Keratinocyte (primary cell): ENCODE measurements at places on chromosomes 1 and 21. TPM values are rescaled to one million over a fixed set of nuclear protein-coding genes. Genes with fewer than 3 reads are reported as not detected.

OR2T3 gene
- polyA plus RNA-seq, result not detected in 3 replicates

LAMC2 gene
- 1,627 to 2,571 TPM (median 2,208 TPM) in 3 replicates for polyA plus RNA-seq

DNM3 gene
- 1.6 to 2.0 TPM (median 1.9 TPM) in 3 replicates for polyA plus RNA-seq

OR2T2 gene
- not detected in 3 replicates for polyA plus RNA-seq

CFAP107 gene
- not detected in 3 replicates for polyA plus RNA-seq

YRDC gene
- polyA plus RNA-seq, result 21.7 to 26.8 TPM (median 22.2 TPM) in 3 replicates

LORICRIN gene
- polyA plus RNA-seq, result not detected in 3 replicates

KPRP gene
- polyA plus RNA-seq, result 0.82 to 2.0 TPM (median 0.90 TPM) in 3 replicates

OR2L2 gene
- polyA plus RNA-seq, result 0.03 TPM in 1 of 3 replicates, not detected in the others

FOXO6 gene
- not detected in 3 replicates for polyA plus RNA-seq

DNA sequence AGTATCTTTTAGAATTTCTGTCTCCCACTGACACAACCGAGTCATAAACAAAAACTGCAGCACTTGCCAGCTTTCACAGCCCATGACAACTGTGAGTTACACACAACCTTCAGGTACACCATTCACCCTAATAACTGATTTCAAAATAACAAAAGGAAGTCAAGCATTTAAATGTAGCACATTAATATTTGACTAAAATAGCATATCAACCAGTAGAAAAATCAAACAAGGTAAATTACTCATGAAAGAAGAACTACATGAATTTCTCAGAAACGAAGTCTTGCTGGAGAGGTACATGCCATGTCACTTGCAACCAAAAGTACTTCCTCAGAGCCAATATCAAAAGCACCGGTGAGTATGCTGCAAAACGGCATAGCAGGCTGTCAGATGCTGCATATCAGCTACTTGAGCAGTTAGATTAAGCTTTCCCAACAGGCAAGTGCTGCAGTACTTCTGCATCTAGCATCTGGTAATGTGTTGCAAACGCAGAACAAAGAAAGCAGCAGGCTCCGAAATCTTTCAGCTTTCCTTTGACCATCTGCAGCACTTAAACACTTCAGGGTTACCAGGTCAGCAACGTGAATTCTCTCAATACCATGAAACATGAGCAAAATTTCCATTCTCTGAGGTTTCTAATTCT, 223.2 kb downstream of the SMYD3 start:
- H3K4me3 ChIP-seq, result no peak overlapping the region
- H3K4me1 ChIP-seq, result no peaks in the 10 kb centered on the region
- no peak overlapping the region for H3K27ac ChIP-seq
- no peaks in the 10 kb centered on the region for H3K27me3 ChIP-seq
- H3K36me3 ChIP-seq, result no peaks in the 10 kb centered on the region
- DNase-seq, result no peak

GRCh38 chr1:102365071-102365470, 368.3 kb upstream of the OLFM3 start:
- H3K27me3 ChIP-seq, result no peaks in the 10 kb centered on the region
- DNase-seq, result no peak
- H3K27ac ChIP-seq, result no peak overlapping the region
- no peaks in the 10 kb centered on the region for H3K4me1 ChIP-seq

- H3K4me1 ChIP-seq, result peaks cover 36% of the 10 kb centered on the region
- H3K4me3 ChIP-seq, result no peak overlapping the region
- no peaks in the 10 kb centered on the region for H3K27me3 ChIP-seq
- DNase-seq, result no peak
- H3K27ac ChIP-seq, result peak overlapping the region; percentile 26
- H3K36me3 ChIP-seq, result peaks cover 6% of the 10 kb centered on the region
Observed at GRCh38 chr1:43834280-43835081, 99.1 kb upstream of the ARTN start.

DNA sequence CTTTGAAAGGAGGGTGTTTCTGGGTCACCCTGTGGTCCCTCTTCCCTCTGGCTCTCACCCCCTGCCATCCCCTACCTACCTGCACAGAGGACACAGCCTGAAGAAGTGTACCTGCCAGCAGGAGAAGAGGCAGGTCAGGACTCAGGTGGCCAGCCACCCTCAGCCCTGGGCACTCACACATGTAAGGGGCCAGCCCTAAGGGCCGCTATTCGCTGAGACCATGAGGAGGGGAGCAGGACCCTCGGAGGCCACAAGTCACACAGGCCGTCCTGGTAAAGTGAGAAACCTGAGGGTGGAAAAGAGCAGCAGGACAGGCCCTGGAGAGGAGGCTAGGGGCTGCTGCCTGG, 1.2 kb downstream of the ZNF692 start:
- H3K36me3 ChIP-seq, result peaks cover 27% of the 10 kb centered on the region
- no peak for DNase-seq
- peak overlapping the region; percentile 86 for H3K27ac ChIP-seq
- peak overlapping the region; percentile 81 for H3K4me3 ChIP-seq
- peaks cover 29% of the 10 kb centered on the region for H3K4me1 ChIP-seq

DNA sequence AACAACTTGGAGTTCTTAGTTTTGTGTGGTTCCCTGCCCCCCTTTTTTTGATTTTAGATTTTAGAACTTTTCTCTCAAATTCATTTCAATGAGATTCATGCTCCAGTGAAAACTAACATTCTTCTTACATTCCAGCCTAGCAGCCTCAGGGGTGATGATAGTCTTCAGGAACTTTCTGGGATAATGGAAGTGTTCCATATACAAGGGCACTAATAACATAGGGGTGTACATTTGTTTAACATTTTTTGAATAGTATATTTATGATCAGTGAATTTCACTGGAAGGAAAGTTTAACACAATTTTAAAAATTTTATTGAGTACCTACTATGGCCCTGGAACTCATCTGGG, 61.4 kb upstream of the ZNF648 start:
- no peak overlapping the region for H3K27ac ChIP-seq
- no peak for DNase-seq
- H3K27me3 ChIP-seq, result no peaks in the 10 kb centered on the region
- peaks cover 24% of the 10 kb centered on the region for H3K4me1 ChIP-seq

- no peaks in the 10 kb centered on the region for H3K36me3 ChIP-seq
- H3K4me3 ChIP-seq, result peak overlapping the region; percentile 53
- DNase-seq, result no peak
- H3K27ac ChIP-seq, result no peak overlapping the region
Observed at GRCh38 chr1:78006521-78006920, 1.8 kb downstream of the DNAJB4 start.

- no peak overlapping the region for H3K4me3 ChIP-seq
- DNase-seq, result no peak
- H3K36me3 ChIP-seq, result no peaks in the 10 kb centered on the region
- H3K27ac ChIP-seq, result no peak overlapping the region
- no peaks in the 10 kb centered on the region for H3K27me3 ChIP-seq
Observed at GRCh38 chr21:32930673-32931072, 95.1 kb upstream of the OLIG2 start.

GRCh38 chr1:215156232-215156631, 73.7 kb downstream of the KCNK2 start:
- no peaks in the 10 kb centered on the region for H3K36me3 ChIP-seq
- H3K27me3 ChIP-seq, result no peaks in the 10 kb centered on the region
- H3K4me3 ChIP-seq, result no peak overlapping the region
- DNase-seq, result no peak
- no peaks in the 10 kb centered on the region for H3K4me1 ChIP-seq
- no peak overlapping the region for H3K27ac ChIP-seq

DNA sequence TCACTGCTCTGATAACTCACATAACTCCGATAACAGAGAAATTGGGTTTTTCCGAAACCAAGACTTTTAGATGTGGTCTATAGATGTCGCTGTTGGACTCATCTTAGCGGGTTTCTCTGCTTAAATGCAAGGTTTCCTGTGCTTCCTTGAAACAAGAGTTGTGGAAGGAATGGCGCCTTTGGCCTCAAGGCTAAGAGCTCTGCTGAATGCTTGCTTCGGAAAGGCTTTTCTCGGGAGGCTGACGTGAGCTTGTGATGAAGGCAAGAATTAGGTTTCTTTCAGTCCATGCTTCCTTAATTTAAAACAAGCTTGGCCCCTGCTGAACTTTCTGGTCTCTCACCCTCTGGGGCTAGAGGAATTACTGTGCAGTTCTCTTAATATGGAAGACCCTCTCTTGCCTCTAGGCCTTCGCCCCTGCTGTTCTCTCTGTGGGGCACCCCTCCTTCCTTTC, 113.5 kb downstream of the MAP3K21 start:
- no peaks in the 10 kb centered on the region for H3K36me3 ChIP-seq
- H3K4me3 ChIP-seq, result no peak overlapping the region
- DNase-seq, result peak; percentile 21
- peaks cover 6% of the 10 kb centered on the region for H3K4me1 ChIP-seq
- H3K27ac ChIP-seq, result no peak overlapping the region

GRCh38 chr1:25113086-25113485, 119.2 kb downstream of the SYF2 start:
- no peaks in the 10 kb centered on the region for H3K36me3 ChIP-seq
- DNase-seq, result no peak
- H3K27me3 ChIP-seq, result peaks cover 7% of the 10 kb centered on the region
- no peaks in the 10 kb centered on the region for H3K4me1 ChIP-seq
- no peak overlapping the region for H3K4me3 ChIP-seq
- no peak overlapping the region for H3K27ac ChIP-seq

GRCh38 chr1:42974767-42975437, 16.2 kb upstream of the SLC2A1 start:
- no peak for DNase-seq
- peaks cover 25% of the 10 kb centered on the region for H3K36me3 ChIP-seq
- no peak overlapping the region for H3K27ac ChIP-seq

- H3K27ac ChIP-seq, result no peak overlapping the region
- no peaks in the 10 kb centered on the region for H3K27me3 ChIP-seq
- peak; percentile 28 for DNase-seq
- no peak overlapping the region for H3K4me3 ChIP-seq
- H3K36me3 ChIP-seq, result no peaks in the 10 kb centered on the region
Observed at GRCh38 chr1:243482141-243483022, 226.5 kb downstream of the SDCCAG8 start.

GRCh38 chr1:29703596-29704370, 467.5 kb downstream of the PTPRU start:
- H3K27ac ChIP-seq, result no peak overlapping the region
- H3K4me3 ChIP-seq, result no peak overlapping the region
- no peak for DNase-seq
- H3K27me3 ChIP-seq, result peaks cover 14% of the 10 kb centered on the region
- H3K4me1 ChIP-seq, result peaks cover 11% of the 10 kb centered on the region
- H3K36me3 ChIP-seq, result no peaks in the 10 kb centered on the region

- peak overlapping the region; percentile 95 for H3K27ac ChIP-seq
- peaks cover 28% of the 10 kb centered on the region for H3K4me1 ChIP-seq
- peaks cover 5% of the 10 kb centered on the region for H3K36me3 ChIP-seq
- no peaks in the 10 kb centered on the region for H3K27me3 ChIP-seq
- no peak overlapping the region for H3K4me3 ChIP-seq
Observed at GRCh38 chr1:26785611-26786436, 1.9 kb upstream of the PIGV start.

GRCh38 chr21:36436829-36437744, 42.8 kb downstream of the CLDN14 start:
- H3K4me1 ChIP-seq, result peaks cover 27% of the 10 kb centered on the region
- no peak for DNase-seq
- no peak overlapping the region for H3K4me3 ChIP-seq
- H3K36me3 ChIP-seq, result no peaks in the 10 kb centered on the region
- H3K27me3 ChIP-seq, result no peaks in the 10 kb centered on the region

DNA sequence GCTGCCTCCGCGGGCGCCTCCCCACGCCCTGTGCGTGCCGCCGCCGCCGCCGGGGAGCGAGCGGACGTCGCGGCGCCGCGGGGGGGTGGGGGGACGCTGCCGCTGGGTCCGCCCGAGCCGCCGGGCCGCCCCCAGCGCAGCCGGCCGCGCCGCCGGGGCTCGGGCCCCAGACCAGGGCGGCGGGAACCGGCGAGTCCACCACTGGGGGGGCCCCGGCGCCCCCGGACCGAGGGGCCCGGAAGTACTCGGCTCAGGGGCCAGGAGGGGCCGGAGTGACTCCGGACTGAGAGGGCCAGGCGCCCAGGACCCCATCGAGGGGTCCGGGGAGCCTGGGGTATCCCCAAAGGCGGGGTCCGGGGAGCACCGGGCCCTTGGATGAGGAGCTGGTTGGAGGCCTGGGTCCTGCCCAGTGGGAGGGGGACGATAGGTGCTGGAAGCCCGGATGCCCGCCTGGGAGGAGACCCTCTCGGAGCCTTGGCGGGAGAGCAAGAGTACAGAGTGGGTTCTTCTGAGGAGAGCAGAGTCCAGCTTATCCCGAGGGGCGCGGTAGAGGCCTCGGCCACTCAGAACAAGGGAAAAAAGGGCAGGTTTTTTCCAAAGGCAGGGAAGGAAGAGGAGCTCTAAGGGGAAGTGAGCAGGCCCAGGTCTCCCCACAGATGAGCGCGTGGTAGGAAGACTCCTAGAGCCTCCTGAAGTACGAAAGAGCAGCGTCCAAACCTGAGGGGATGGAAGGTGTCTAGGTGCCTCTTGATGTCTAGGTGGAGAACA, 556 bp downstream of the GMEB1 start:
- peak overlapping the region; percentile 75 for H3K27ac ChIP-seq
- peak overlapping the region; percentile 90 for H3K4me3 ChIP-seq
- peak; percentile 21 for DNase-seq
